ENCODE measurements at places on chromosomes 5 and 9.
A peak's percentile ranks its signal among the peaks of the same experiment; 100 is the strongest.

DNA sequence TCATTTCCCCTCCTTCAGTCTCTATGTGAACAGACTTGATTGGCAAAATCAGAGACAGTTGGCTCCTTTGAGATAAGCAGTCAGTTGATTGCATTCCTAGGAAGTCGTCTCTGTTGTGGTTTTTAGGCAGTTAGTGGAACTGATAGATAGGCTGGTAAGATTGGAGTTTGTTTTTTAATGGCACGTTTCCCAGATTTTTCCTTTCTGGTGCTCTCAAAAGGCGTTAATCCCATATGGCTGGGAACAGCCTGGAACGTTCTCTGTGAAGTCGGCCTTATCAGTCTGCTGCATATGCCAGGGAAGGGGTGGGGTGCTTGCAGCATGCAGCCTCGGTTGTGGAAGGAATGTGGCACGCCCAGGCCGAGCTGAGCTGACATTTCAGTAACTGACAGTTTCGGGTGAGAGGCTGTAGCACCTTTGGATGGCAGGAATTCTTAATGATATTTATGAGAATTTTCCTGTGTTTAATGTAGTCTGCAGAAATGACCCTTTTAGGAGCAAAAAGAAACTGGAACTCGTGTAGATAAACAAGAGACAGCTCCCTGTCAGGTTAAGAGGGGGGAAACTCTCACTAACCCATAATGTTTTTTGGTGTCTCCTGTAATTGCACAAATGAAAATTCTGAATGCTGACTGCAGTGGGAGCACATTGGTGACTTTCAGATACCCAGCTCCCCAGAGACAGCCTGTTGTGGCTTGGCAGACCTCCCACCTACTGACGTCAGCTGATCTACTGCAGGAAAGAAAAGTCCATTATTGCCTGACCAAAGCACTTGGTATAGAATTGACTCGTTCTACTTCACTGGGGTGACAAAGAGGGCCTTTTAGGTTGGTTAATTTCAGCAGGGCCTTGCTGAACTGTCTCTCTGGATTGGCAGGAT, 6.3 kb downstream of the SPTAN1 start:
- peak overlapping the region; percentile 68 for H3K27ac ChIP-seq
- H3K27me3 ChIP-seq: no peaks in the 10 kb centered on the region

- H3K27me3 ChIP-seq: no peaks in the 10 kb centered on the region
- peak overlapping the region; percentile 45 for H3K27ac ChIP-seq
- H3K4me3 ChIP-seq: no peak overlapping the region
- DNase-seq: no peak
- no peaks in the 10 kb centered on the region for H3K4me1 ChIP-seq
These were observed 19.6 kb downstream of the TNC start for GRCh38 chr9:115098226-115098965.

GRCh38 chr5:19565466-19565865, 422.5 kb downstream of the CDH18 start:
- DNase-seq: no peak
- H3K27ac ChIP-seq: no peak overlapping the region
- H3K4me3 ChIP-seq: no peak overlapping the region
- no peaks in the 10 kb centered on the region for H3K4me1 ChIP-seq
- H3K36me3 ChIP-seq: no peaks in the 10 kb centered on the region
- H3K27me3 ChIP-seq: no peaks in the 10 kb centered on the region

DNA sequence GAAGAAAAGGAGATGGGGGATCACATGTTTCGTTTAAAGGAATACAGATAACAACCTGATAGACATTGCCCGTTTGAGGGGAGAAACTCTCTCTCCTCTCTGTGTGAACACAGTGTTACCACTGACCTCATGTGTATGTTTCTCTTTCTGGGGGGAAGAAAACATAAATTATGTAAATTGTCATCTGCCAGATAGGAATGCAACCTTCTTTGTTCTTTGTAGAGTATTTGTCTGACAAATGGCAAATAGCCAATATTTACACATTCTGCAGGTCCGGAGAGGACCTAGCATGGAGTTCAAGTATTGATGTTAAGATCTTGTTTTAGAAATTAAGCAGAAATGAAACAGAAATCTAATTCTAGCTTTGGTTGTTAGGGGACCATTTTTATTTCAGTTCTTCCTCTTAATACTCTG, 276.3 kb downstream of the SAXO1 start:
- no peak overlapping the region for H3K27ac ChIP-seq
- no peaks in the 10 kb centered on the region for H3K27me3 ChIP-seq
- no peak overlapping the region for H3K4me3 ChIP-seq
- no peaks in the 10 kb centered on the region for H3K36me3 ChIP-seq
- DNase-seq: no peak

DNA sequence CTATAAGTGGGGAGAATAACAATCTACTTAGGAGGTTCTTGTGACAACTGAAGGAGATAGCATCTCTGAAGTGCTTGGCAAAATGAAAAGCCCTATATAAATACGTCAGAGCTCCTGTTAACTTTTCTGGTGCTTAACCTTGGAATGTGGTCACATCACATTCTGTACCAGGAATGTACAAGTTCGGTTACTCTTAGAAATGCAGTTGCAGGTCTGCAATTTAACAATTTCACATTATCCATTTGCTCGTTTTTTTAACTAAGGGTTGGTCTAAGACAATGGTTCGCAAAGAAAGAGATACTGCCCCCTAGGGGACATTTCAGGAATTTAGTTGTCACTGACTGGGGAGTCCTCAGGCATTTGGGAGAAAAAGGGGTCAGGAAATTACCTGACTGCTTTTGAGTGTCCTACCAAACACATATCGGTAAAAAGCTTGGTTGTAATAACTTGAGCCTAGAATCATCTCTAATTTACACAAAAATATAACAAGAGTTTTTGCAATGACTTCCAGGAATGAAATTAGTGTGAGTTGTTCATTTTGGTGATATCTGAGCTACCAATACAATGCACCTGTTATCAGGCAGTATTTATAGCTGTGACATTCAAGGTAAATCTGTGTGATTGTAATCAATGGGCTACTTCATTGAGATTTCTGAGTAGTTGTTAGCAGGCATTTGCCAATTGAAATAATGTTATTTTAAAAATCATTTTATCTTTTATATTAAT, 5.4 kb upstream of the HBEGF start:
- no peak overlapping the region for H3K27ac ChIP-seq
- peaks cover 25% of the 10 kb centered on the region for H3K4me1 ChIP-seq

- no peaks in the 10 kb centered on the region for H3K36me3 ChIP-seq
- no peak overlapping the region for H3K27ac ChIP-seq
- H3K4me3 ChIP-seq: no peak overlapping the region
- no peak for DNase-seq
- H3K27me3 ChIP-seq: no peaks in the 10 kb centered on the region
These were observed 225.7 kb downstream of the TLR4 start for GRCh38 chr9:117929868-117930267.

- no peak for DNase-seq
- H3K27ac ChIP-seq: no peak overlapping the region
- H3K4me1 ChIP-seq: no peaks in the 10 kb centered on the region
- no peak overlapping the region for H3K4me3 ChIP-seq
- no peaks in the 10 kb centered on the region for H3K27me3 ChIP-seq
- H3K36me3 ChIP-seq: peaks cover 16% of the 10 kb centered on the region
These were observed 120.4 kb downstream of the RAPGEF6 start for GRCh38 chr5:131514316-131515283.

DNA sequence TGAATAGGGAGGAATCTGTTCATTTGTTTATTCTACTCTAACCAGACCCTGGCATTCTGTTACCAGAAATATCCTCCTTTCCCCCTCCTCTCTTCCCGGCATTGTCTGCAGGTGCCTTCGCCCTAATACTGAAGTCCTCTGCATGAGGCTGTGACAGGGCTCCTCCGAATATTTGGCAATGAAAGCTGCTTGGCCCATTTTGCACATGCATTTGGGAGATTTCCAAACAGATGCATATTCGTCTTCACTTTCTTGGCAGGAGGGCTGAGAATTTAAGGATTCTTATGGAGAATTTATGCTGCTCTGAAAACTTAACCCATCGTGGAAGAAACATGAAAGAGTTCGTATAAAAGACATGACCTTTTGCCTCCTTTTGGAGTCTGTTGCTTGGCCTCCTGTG, 484.0 kb downstream of the ZNF608 start:
- DNase-seq: no peak
- no peaks in the 10 kb centered on the region for H3K27me3 ChIP-seq
- H3K27ac ChIP-seq: no peak overlapping the region
- peaks cover 20% of the 10 kb centered on the region for H3K4me1 ChIP-seq
- H3K4me3 ChIP-seq: no peak overlapping the region

GRCh38 chr5:150703762-150704161, 2.9 kb upstream of the RBM22 start:
- DNase-seq: no peak
- no peaks in the 10 kb centered on the region for H3K27me3 ChIP-seq
- no peak overlapping the region for H3K4me3 ChIP-seq
- H3K4me1 ChIP-seq: peaks cover 20% of the 10 kb centered on the region

- H3K4me3 ChIP-seq: no peak overlapping the region
- peaks cover 65% of the 10 kb centered on the region for H3K36me3 ChIP-seq
- no peak for DNase-seq
- no peak overlapping the region for H3K27ac ChIP-seq
These were observed 23.2 kb downstream of the TEX53 start for GRCh38 chr9:114634387-114634786.

Measured in suprapubic skin (tissue), 4 donors.